ENCODE measurements at places on chromosomes 2 and 18. TPM values are rescaled to one million over a fixed set of nuclear protein-coding genes. Genes with fewer than 3 reads are reported as not detected.

Gene RBMS1
- total RNA-seq, result 133 TPM

DNA sequence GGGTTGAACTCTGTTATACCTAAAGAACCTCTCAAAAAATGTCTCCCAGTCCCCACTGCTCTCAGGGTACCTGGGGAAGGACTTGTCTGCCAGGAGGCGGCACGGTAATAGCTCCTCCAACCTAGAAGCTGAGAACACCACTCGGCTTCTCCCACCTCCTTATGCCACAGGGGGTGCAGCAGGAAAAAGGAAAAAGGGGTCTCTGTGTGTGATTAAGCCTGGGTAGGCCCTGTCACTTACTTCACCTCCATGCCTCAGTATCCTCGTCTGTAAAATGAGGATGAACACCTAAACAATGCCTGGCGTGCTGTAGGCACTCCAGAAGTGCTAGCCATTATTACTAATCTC, 76.6 kb downstream of the EMX1 start:
- H3K36me3 ChIP-seq, result peaks cover 1% of the 10 kb centered on the region
- no peaks in the 10 kb centered on the region for H3K4me1 ChIP-seq
- DNase-seq, result no peak
- no peak overlapping the region for H3K4me3 ChIP-seq
- no peak overlapping the region for H3K27ac ChIP-seq
- no peaks in the 10 kb centered on the region for H3K27me3 ChIP-seq

Gene TMEM182
- 5.1 TPM for total RNA-seq

Gene PNO1
- 20.7 TPM for total RNA-seq

GRCh38 chr2:56522605-56523089, 338.9 kb downstream of the CCDC85A start:
- H3K4me1 ChIP-seq, result peaks cover 13% of the 10 kb centered on the region
- no peaks in the 10 kb centered on the region for H3K36me3 ChIP-seq
- H3K27me3 ChIP-seq, result peaks cover 6% of the 10 kb centered on the region
- DNase-seq, result no peak

- H3K36me3 ChIP-seq, result peaks cover 33% of the 10 kb centered on the region
- H3K27me3 ChIP-seq, result no peaks in the 10 kb centered on the region
- H3K27ac ChIP-seq, result no peak overlapping the region
- peaks cover 25% of the 10 kb centered on the region for H3K4me1 ChIP-seq
- no peak overlapping the region for H3K4me3 ChIP-seq
These were observed 53.1 kb downstream of the PRELID3A start for GRCh38 chr18:12460874-12461273.

Gene FIGN
- 11.8 TPM for total RNA-seq

DNA sequence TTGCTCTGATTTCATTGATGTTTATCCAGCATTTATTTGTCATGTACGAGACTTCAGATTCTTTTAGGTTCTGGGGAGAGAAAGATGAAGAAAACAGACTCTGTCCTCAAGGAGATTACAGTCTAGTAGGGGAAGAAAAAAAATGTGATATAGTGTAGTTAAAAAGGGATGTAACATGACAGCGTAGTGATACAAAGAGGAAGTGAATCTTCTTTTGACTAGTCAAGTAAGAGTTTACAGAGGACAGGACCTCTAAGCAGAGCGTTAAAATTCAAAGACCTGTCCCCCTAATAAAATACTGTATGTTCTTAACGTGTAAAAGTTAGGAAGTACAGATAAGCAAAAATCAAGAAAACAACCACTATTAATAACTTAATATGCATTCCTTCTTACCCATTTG, 47.7 kb downstream of the NCOA1 start:
- H3K27me3 ChIP-seq, result no peaks in the 10 kb centered on the region
- DNase-seq, result no peak
- no peaks in the 10 kb centered on the region for H3K4me1 ChIP-seq
- H3K4me3 ChIP-seq, result no peak overlapping the region
- H3K27ac ChIP-seq, result no peak overlapping the region

Gene CCDC93
- total RNA-seq, result 22.0 TPM

GRCh38 chr2:159550231-159550630, 66.1 kb downstream of the BAZ2B start:
- H3K36me3 ChIP-seq, result no peaks in the 10 kb centered on the region
- no peak for DNase-seq
- no peak overlapping the region for H3K4me3 ChIP-seq

DNA sequence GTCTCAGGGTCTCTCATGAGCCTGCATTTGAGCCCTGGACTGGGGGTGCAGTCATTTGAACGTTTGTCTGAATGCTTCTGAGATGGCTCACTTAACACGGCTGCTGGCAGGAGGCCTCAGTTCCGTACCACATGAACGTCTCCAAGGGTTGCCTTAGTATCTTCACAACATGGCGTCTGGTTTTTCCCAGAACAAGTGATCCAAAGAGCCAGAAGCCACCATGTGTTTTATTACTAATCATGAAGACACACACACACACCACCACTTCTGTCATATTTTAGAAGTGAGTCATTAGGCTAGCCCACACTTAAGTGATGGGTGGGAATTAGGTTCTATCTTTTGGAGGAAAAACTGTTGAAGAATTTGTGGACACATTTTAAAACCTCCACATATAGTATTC, 15.0 kb upstream of the MYO1B start:
- peak overlapping the region; percentile 87 for H3K27ac ChIP-seq
- H3K27me3 ChIP-seq, result no peaks in the 10 kb centered on the region
- no peak for DNase-seq
- no peaks in the 10 kb centered on the region for H3K36me3 ChIP-seq

DNA sequence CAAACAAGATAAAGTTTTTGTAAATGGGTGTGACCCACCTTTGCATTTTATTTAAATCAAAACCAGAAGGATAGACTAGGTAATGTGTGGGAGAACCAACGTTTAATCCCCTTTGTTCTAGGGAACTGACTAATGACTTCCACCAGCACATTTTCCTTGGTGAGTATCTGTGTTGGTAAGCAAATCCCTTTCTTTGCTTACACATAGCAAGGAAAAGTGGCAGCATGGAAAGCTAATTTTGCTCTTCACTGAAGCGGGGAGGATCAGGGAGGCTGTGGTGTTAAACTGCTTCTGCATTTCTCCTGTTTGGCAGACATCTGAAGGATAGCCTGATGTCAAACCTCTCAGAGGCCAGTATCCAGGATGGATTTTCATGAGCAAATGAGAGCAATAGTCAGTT, 331.1 kb downstream of the PTPRM start:
- DNase-seq, result no peak
- H3K27me3 ChIP-seq, result no peaks in the 10 kb centered on the region
- peaks cover 42% of the 10 kb centered on the region for H3K4me1 ChIP-seq
- no peak overlapping the region for H3K27ac ChIP-seq
- no peak overlapping the region for H3K4me3 ChIP-seq
- peaks cover 4% of the 10 kb centered on the region for H3K36me3 ChIP-seq

DNA sequence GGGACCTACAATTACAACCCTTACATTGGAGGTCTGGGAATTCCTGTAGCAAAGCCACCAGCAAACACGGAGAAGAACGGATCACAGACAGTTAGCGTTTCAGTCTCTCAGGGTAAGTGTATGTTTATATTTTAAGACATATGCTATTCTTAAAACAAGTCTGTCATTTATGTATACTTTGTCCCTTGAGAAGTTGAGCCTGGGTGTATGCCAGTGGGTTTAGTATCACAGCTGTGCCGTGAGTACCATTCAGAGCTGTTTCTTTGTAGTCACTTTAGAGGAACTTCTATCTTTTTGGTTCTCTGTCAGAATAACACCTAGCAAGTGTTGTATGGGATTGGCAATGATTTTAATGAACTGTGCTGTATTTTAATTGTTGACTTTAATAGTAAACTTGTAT, 125.6 kb downstream of the BIRC6 start:
- peak overlapping the region; percentile 19 for H3K4me3 ChIP-seq
- DNase-seq, result no peak
- peaks cover 26% of the 10 kb centered on the region for H3K36me3 ChIP-seq
- no peaks in the 10 kb centered on the region for H3K27me3 ChIP-seq

- peak overlapping the region; percentile 98 for H3K27ac ChIP-seq
- H3K4me3 ChIP-seq, result peak overlapping the region; percentile 70
- H3K36me3 ChIP-seq, result peaks cover 5% of the 10 kb centered on the region
These were observed 2.3 kb downstream of the KCNE4 start for GRCh38 chr2:223054193-223054781.

DNA sequence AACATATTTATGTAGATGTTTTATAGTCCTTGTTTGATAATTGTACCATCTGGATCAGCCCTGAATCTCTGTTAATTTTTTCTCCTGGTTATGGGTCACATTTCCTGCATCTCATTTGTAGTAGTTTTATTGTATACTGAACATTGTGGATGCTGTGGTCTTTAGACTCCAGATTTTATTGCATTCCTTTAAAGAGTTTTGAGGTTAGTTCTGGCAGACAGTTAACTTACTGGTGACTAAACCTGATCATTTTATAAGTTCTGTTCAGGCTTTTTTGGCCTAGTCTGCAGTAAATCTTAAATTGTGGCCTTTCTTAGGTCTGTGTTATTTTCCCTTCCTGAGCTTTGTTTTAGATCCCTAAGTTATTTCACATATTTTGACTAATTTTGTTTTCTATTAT, 84.3 kb downstream of the FANCL start:
- H3K27me3 ChIP-seq, result no peaks in the 10 kb centered on the region
- H3K27ac ChIP-seq, result no peak overlapping the region
- peaks cover 19% of the 10 kb centered on the region for H3K36me3 ChIP-seq
- H3K4me3 ChIP-seq, result no peak overlapping the region
- DNase-seq, result no peak

- H3K4me3 ChIP-seq, result no peak overlapping the region
- H3K27ac ChIP-seq, result no peak overlapping the region
- no peaks in the 10 kb centered on the region for H3K4me1 ChIP-seq
- peaks cover 2% of the 10 kb centered on the region for H3K36me3 ChIP-seq
These were observed 726.0 kb downstream of the KCNJ3 start for GRCh38 chr2:155424518-155424917.

- DNase-seq, result no peak
- peaks cover 6% of the 10 kb centered on the region for H3K4me1 ChIP-seq
- H3K27ac ChIP-seq, result no peak overlapping the region
- H3K4me3 ChIP-seq, result no peak overlapping the region
These were observed 11.1 kb downstream of the CLUL1 start for GRCh38 chr18:607930-608329.

Gene ALPP
- not detected for total RNA-seq

DNA sequence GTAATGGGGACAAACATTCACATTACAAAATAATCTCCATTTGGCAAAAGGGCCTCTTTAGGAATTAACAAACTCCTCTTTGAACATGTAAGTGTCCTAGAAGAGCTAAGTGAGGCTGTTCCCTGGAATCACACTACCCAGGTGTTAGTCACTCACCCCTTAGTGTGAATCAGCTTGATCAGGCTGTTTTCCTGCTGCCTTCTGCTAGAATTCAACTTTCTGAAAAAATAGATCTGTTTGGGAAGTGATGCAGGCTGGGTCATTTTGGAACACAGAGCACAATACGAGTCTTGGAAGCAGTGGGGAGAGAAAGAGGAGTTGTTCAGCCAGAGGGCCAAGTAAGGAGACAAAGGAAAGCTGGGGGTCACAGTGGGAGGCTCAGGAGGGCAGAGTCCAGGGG, 40.0 kb downstream of the TTC32 start:
- no peak overlapping the region for H3K4me3 ChIP-seq
- peak overlapping the region; percentile 23 for H3K27ac ChIP-seq
- DNase-seq, result no peak
- H3K4me1 ChIP-seq, result peaks cover 39% of the 10 kb centered on the region
- H3K27me3 ChIP-seq, result no peaks in the 10 kb centered on the region

DNA sequence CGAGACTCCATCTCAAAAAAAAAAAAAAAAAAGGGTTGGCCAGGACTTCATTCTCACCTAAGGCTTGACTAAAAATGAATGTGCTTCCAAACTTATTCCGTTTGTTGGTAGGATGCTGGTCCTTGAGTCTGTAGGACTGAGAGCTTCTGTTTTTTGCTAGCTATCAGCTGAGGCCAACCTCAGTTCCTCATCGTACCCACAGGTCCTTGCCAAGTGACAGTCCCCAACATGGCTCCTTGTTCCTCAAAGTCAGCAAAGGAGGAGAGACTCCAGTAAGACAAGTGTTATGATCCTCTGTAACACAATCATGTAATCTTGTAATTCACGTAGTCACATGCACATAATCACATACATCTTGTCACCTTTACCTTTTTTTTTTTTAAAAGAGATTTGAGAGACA, 37.0 kb downstream of the HAUS1 start:
- no peaks in the 10 kb centered on the region for H3K36me3 ChIP-seq
- DNase-seq, result no peak
- H3K27me3 ChIP-seq, result no peaks in the 10 kb centered on the region
- no peak overlapping the region for H3K4me3 ChIP-seq
- no peak overlapping the region for H3K27ac ChIP-seq

Gene TAF4B
- total RNA-seq, result 2.2 TPM

DNA sequence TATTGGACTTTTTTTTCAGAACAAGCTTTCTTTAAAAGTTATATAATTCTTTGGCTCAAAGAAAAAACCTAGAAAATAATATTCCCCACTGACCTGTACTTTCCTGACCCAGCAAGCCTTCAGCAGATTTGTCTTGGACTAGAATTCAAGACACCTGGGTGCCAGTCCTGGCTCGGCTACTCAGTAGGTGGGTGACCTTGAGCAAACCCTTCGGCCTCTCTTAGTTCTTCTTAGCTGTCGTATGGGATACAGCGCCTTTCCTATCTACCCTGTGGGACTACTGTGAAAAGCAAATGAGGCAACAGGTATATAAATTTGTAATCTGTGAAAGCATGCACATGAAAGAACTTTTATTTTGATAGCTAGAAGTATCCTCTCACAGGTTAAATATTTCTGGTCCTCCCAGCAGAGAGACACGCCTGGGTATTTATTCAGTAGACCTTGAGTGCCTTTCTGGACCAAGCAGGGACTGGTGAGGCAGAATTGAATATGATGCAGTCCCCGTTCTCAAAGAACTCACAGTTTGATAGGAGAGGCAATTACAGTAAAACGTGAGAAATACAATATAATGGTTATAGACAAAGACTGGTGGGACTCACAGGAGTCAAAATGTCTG, 69.4 kb upstream of the EPAS1 start:
- no peak overlapping the region for H3K27ac ChIP-seq
- peaks cover 28% of the 10 kb centered on the region for H3K4me1 ChIP-seq
- peaks cover 2% of the 10 kb centered on the region for H3K36me3 ChIP-seq
- no peak for DNase-seq
- H3K4me3 ChIP-seq, result no peak overlapping the region

DNA sequence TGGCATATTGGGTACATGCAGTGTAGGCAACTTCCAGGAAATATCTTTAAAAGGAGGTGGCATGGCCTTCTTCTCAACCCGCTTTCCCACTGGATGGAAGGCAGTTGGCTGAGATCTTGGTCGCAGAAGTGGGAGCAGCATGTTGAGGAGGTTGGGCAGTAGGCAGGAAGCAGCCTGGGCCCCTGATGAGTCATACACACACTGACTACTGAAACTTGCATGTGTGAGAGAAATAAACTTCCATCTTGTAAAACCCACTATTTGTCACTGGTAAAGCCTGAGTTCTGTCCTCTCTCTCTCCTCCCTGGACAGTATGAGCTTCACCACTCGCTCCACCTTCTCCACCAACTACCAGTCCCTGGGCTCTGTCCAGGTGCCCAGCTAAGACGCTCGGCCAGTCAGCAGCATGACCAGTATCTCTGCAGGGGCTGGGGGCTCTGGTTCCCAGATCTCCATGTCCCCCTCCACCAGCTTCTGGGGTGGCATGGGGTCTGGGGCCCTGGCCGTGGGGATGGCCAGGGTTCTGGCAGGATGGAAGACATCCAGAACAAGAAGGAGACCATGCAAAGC, 233.8 kb upstream of the SPRED2 start:
- H3K36me3 ChIP-seq, result peaks cover 3% of the 10 kb centered on the region
- H3K4me1 ChIP-seq, result peaks cover 33% of the 10 kb centered on the region
- peak overlapping the region; percentile 65 for H3K27ac ChIP-seq
- H3K27me3 ChIP-seq, result peaks cover 3% of the 10 kb centered on the region
- H3K4me3 ChIP-seq, result no peak overlapping the region

Measured in chondrocyte (in vitro differentiated cells).